ENCODE measurements at places on chromosomes 1 and 21.
A peak's percentile ranks its signal among the peaks of the same experiment; 100 is the strongest.

DNA sequence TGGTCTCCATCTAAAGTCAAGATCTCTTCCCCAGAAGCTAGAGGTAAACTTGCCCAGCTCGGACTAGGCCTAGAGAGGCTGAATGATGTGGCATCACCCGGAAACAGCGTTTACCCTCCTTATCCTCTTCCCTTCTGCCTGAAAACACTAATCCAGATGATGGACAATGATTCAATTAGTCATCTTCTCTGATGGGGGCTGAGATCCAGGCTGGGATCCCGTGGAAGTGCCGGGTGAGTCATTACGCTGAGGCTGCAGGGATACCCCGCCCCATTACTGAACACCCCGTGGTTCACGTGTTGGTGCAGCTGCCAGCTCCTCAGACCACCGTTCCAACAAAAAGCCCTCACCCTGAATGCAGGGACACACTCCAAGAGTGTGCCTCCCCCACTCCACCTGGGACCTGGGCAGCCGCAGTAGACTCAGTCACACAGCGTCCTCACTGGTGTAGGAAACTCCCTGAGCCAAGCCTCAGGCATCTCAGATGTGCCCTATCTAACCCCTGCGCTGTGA lies 2.0 kb downstream of the S100A6 start:
- DNase-seq, result peak; percentile 79

- DNase-seq, result no peak
Observed at GRCh38 chr1:101283443-101283842, 46.6 kb downstream of the S1PR1 start.

GRCh38 chr1:222798975-222799374 lies 15.9 kb upstream of the DISP1 start:
- DNase-seq, result no peak

- DNase-seq, result no peak
Observed at GRCh38 chr1:65190229-65190628, 42.2 kb downstream of the AK4 start.

- no peak for DNase-seq
Observed at GRCh38 chr1:236172041-236172579, 29.8 kb downstream of the GPR137B start.

- DNase-seq, result no peak
Observed at GRCh38 chr1:243738020-243738419, 112.0 kb downstream of the AKT3 start.
